CD4-positive, alpha-beta memory T cell (primary cell): ENCODE measurements at places on chromosomes 4 and X.

- DNase-seq = no peak
These were observed 610.6 kb upstream of the DIPK2B start for GRCh38 chrX:45811326-45811725.

DNA sequence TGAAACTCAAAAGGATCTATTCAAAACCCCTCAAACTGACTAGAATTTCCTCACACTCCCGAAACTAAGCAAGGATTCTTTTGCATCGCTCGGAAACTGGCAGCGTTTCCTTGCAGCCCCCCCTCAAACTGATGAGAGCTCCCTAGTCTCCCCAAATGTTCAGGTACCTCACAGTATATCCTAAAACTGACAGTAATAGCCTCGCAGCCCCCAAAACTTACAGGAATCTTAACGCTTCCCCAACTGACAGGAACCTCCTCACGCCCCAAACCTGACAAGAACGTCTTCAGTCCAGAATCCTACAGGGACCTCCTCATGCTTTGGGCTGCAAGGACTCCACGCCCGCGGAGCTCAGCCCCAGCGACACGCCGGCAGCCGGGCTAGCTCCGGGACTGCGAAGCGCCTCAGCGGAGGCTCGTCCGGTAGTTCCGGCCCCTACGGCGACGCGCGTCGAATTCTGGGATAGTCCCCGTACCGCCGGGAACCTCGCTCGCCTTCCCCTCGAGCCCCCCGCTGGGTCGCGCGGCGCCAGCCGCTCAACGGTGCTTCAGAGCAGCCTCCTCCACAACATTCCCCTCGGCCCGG, 640 bp downstream of the PHF8 start:
- DNase-seq = no peak

DNA sequence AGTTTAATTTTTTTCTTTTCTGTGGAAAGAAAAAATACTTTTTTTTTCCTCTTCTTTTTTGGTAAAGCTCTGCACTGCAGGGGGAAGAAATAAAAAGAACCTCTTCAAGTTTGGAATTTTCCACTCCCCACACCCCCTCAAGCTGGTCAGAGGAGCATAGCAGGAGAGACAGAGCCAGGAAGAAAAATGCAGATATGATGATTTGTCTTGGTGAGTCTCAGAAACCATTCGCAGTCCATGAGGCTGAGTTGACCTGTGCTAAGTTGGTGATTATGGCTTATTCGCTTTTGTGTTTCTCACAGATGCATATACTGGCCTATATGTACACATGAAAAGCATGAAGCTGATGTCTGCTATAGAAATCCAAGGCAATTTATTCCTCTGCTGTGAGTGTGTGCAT, 205.9 kb downstream of the LDB2 start:
- DNase-seq = no peak

GRCh38 chrX:79630033-79631009, 263.2 kb upstream of the ITM2A start:
- no peak for DNase-seq

GRCh38 chr4:185221912-185222311, 12.5 kb downstream of the SNX25 start:
- DNase-seq = no peak

- DNase-seq = no peak
These were observed 119.2 kb downstream of the EFNB1 start for GRCh38 chrX:68947882-68948605.

DNA sequence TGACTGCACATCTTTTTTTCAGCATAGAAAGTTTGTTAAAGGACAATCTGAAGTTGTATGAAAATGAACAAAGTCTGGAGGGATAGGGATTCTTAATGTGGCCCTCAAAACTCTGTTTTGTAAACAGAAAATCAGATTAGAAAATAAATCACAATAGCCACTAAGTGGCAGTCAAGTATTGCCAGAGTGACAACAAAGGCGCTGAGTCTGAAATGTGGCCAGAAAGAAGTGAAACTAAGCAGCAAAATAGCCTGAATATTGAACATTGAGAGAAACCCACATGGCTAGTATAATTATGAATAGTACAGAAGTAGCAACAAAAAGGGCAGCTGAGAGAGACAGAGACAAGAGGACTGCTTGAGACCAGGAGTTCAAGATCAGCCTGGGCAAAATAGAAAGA, 81.1 kb upstream of the CT45A1 start:
- no peak for DNase-seq

DNA sequence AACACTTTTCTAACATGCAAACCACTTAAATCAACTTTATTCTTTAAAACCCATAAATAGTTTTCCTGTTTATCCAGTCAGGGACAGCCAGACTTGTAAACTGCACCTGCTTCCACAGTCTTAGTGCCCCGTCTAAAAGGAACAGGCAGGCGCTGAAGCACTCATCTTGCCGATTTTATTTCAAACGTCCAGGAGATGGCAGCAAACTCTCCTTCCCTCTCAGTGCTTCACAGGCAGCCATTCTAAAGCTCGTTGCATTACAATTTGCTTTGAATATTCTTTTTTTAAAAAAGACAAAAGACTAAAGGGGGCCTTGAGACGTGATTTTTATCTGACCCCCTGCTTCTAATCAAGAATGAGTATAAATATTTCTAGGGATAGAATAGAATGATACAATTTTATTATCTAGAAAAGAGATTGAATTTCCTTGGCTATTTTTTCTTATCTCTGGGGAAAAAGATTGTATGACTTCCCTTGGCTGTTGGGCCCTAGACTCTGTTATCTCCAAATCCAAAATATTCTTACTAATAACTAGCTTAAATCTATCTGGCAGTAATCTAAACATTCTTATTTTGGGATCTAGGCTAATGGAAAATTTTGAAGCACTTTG, 93.6 kb upstream of the MYOZ2 start:
- DNase-seq = peak; percentile 58

DNA sequence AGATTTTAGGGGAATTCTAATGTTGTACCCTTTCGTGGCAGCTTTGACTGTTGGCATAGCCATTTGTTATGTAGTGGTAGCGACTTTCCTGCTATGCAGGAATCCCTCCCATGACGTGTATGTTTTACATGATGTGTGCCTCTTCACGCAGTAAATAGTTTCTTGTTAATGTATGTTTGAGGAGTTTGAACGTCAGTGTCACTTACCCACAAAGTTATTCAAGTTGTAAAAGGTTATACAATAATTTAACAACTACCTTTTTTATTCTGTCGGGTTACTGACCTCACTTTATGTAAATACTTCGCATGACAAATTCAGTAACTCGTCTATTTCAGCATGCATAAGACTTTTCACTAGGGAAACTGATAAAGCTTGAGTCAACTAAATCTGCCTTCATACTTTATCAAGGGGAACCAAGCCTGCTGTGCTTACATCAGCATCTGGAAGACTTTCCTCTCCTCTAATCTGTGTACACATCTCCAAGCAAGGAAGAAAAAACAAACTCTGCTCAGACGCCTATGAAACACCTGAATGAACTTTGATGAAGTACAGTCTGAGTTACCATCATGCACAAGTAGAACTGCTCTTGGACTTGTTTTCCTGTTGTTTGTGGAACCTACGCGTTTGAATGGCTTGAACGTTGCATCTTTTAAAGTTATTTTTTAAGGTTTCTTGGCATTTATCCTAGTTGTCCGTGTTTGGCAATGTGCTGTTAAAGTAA, 61.2 kb downstream of the SLC9A6 start:
- no peak for DNase-seq

GRCh38 chr4:156473151-156473550, 498.4 kb downstream of the PDGFC start:
- DNase-seq = no peak

GRCh38 chr4:25939330-25939729, 25.3 kb downstream of the SMIM20 start:
- no peak for DNase-seq

DNA sequence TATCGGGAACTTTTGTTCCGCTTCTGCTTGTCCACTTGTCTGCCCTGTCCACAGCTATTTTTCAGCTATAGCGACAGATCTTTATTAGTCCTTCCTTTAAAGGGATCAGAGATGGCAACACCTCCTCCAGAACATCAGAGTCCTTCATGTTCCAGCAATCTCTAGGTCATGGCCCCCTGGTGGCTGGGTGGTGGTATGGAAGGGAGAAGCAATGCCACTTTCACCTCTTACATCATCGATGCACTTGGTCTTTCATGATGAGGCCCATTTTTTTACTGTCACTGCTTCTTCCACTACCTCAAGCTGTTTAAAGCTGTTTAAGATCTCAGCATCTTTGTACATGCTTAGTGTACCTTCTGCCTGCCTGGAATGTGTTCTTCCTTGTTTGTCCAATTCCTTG, 106.7 kb downstream of the ARHGAP6 start:
- DNase-seq = peak; percentile 40

GRCh38 chrX:44996277-44996676, 123.3 kb downstream of the KDM6A start:
- no peak for DNase-seq

DNA sequence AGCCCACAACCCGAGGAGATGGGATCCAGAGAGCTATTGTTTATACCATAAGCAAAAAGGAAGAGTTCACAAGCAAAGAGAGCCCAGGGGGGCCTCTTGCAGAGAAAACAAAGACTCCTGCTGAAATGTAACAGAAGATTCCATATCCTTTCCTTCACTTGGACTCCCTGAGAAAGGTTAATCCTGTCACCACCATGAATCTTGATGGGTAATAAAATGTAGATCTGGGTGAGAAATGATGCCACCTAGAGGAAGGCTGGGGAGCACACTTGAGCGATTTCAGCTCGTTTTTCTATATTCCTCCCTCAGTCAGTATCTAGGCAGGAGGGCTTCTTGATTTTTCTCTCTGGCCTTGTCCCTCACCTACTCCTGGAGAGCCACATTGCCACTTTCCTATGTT, 10.2 kb upstream of the KCNE5 start:
- no peak for DNase-seq

- no peak for DNase-seq
These were observed 57.6 kb downstream of the N4BP2 start for GRCh38 chr4:40114206-40114605.

DNA sequence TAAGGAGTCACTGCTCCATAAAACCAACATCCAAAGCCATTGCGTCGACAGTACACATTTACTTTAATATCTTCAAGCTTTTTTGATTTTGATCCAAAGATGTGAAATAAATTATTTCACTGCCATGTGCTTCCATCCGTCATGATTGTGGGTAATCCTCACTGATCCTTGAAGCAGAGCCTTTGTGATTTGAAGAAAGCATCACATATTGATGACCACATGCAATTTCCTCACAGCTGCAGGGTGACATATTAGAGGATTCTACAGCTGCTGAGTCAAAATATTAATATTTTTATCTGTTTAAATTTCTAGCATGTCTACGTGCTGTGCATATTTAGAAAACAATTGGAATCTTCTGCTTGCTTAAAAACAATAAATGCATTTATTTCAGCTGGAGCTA, 196.8 kb upstream of the ANXA3 start:
- no peak for DNase-seq

DNA sequence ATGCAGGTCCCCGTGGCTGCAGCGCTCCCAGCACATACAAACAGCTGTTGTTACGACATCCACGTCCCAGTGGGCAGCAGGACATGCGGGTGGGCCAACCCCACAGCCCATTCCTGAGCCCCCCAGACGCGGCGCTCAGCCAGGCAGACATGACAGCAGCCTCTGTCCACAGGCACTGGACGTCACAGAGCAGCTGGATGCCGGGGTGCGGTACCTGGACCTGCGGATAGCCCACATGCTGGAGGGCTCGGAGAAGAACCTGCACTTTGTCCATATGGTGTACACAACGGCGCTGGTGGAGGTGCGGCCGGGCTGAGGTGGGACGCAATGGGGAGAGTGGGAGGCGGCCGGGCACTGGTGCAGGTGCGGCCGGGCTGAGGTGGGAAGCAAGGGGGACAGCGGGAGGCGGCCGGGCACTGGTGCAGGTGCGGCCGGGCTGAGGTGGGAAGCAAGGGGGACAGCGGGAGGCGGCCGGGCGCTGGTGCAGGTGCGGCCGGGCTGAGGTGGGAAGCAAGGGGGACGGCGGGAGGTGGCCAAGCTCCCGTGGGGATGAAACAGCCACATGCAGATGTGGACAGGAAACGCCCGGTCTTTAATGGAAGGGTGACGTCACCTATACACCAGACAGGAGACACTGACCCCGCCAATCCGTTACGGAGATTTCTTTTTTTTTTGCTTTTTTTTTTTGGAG, 9.4 kb downstream of the PLCXD1 start:
- no peak for DNase-seq

DNA sequence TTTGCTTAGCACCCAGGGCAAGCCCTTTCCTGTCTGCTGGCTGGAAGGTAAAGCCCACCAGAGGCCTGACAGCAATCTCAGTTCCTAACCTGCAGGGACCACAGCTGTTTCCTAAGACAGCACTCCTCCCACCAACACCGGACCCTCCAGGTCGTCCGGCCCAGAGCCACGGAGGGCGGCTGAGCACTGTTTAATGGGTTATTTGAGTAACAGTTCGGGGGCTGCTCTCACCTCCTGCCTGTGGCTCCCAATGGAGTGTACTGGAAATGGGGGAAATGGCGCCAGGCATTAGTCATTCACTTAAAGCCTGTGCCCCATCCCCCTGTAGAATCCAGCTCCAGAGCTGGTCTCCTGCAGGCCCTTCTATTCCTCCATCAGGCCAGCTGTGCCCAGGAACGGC, 81.6 kb upstream of the ADRA2C start:
- DNase-seq = no peak

DNA sequence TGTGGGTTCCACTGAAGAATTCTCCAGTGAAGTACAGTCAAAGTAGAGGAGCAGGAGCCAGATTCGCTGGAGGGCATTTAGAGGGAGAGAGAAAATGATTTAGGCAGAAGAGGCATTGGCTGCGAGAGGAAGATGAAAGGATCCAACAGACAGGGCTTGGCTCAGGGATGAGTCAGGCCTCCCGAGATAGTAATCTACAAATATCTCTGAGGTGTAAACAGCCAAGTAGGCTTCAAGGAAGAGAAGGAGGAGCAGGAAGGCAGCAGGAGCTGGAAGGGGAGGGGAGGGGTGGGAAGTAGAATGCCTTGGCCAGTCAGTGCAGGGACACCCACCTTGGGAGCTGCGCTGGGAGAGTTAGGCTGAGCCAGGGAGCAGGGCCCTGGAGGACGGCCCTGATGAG, 55.5 kb downstream of the PJA1 start:
- no peak for DNase-seq

DNA sequence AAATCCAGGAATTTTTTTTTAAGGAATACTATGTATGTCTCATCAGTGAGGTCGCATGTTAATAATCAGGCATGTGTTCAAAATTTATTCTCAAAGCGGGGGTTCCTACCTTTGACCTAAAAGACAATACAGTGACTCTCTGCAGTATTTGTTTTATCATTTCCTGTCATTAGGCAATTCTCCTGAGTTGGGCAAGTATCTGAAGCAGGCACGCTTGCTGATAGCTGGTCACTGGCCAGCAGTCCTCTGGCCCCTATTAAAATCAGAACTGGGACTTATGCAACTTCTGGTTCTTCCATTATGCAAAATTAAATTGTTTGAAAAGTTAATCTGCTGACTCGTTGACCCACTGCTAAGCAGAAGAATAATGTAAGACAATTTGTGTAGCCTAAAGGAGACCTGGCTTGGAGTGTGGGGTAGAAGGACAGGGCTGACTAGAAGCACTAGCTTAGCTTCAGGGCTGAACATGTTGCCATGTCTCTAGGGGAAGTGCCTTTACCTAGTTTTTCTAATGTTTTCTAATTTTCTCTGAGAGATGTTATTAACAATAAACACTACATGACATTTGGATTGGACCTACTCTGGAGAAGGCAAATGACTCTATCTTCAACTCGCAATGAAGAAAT, 36.0 kb upstream of the GABRA2 start:
- no peak for DNase-seq
